ENCODE measurements at places on chromosomes 12 and 14.

GRCh38 chr14:73712540-73713180 is 1.5 kb downstream of the PNMA1 start:
- no peak for DNase-seq

DNA sequence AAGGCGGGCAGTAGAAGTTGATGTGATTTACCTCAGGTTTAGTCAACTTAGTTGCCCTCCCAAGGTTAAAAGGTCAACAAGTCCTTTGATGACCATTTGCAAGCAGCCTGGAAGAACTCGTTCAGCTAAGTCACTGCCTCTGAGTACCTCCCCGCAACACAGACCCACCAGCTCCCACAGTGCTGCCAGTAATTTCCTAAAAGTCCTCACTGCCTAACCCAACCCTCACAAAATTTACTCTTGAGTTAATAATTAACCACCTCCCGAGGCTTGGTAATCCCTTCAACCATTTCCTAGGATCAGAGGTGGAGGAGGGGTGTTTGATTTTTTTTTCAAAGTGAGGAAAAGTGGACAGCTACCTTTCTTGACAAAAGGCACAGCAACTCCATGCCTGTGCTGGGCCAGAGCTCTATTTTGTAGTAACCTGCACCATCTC is 55.8 kb downstream of the MAP3K9 start:
- no peak for DNase-seq

GRCh38 chr14:47150267-47150666 is 498.7 kb upstream of the RPL10L start:
- DNase-seq, result no peak

GRCh38 chr12:87812681-87813080 is 216.5 kb downstream of the C12orf50 start:
- DNase-seq, result no peak

DNA sequence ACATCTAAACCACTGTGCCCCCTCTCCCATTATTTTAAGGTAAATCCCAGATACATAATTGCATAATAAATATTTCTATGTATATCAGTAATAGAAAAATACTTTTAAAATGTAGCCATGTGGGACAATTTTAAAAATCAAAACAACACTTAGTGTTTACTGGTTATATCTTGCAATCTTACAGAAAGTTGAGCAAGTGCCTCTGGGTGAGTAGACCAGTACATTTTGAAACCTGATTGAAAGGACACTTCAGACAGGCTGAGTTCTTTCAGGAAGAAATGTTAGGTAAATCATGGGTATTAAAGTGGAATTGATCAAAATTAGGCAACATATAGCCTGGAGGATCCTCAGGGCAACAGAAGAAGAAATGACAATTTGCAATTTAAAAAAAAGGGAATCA is 7.2 kb downstream of the SLC38A4 start:
- no peak for DNase-seq

DNA sequence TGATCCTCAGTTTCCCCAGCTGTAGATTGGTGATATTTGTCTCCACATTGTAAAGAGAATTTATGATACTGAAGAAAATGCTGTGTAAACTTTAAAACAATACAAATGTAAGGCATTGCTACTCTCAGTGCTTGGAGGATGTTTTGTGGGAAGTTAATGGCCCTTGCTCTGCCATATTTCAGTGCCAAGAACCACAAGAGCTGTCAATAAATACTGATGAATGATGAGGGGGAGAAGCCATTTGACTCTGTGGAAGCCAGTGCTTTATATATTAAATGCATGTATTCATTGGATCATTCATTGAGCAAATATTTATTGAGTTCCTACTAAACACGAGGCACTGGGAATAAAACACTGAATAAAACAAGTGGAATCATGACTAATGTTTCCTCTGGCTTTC is 30.8 kb downstream of the CACNA1C start:
- no peak for DNase-seq

- no peak for DNase-seq
Measured at GRCh38 chr12:80531646-80532045, 87.6 kb downstream of the PTPRQ start.

DNA sequence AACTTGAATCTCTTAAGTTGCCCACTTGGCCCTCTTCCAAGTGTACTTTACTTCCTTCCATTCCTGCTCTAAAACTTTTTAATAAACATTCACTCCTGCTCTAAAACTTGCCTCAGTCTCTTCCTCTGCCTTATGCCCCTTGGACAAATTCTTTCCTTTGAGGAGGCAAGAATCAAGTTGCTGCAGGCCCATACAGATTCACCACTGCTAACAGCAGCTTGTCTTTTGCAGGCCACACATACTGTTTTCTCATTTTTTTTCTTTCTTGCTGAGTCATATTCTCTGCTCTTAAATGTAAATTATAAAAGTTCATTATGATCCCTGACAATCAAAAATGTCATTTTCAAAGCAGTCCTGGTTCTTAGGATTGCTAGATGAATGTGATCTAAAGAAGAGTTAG is 1820.8 kb upstream of the FLRT2 start:
- no peak for DNase-seq

GRCh38 chr12:28172434-28173030 is 17.7 kb upstream of the CCDC91 start:
- no peak for DNase-seq

- DNase-seq, result no peak
Measured at GRCh38 chr14:89654998-89655397, 238.0 kb upstream of the FOXN3 start.

DNA sequence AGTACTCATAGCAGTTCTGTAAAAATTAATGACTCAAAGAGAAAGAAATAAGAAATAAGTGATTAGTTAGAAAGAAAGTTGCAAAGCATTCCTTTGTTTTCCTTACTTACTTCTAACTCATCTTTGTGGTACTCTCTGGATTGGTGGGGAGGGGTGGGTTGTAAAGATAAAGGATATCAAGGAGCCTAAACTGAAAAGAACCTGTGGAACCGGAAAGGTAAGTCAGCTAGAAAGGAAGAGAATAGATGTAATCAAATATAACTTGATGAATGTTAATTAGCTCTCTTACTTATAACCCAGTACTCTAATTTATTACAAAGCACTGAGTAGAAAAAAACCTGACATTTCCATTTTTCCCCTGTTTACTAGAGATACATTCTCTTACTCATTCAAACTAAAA is 37.5 kb upstream of the KRR1 start:
- no peak for DNase-seq

DNA sequence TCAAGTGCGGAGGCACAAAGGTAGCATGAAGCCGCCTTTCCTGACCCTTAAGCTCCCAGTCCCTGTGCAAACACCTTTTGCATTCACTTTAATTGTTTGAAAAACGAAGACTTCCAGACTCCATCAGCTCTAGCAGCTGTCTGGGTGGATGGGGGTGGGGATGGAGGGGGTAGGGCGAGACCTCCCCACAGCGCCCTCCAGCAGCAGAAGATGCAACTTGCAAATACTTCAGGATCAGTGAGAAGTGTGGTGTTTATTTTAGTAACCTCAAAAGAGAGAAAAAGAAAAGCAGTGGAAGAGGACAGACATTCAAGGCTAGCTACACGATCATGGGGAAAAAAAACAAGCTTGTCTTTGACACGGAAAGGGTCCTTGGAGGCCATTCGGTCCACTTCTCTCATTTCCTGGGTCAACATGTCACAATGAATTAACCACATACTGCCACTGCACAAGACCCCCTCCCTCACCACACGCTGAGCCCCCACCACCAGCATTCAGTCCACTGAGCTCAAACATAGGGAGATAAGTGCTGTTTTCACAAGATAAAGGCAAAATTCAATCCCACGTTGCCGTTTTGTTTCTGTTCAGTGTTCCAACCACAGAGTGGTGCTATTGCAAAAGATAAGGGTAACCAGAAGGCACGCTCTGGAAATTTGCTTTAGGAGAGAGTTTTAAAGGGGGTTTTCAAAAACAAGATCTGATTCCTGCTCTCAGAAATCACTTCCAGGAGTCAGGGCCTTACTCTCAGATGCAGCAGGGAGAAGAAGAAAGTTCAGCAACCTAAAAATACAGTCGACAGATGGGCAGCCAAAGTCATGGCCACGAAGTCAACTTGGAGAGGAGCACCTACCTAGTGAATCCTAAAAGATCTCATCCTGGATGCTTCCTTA is 3.3 kb upstream of the NTF3 start:
- no peak for DNase-seq

DNA sequence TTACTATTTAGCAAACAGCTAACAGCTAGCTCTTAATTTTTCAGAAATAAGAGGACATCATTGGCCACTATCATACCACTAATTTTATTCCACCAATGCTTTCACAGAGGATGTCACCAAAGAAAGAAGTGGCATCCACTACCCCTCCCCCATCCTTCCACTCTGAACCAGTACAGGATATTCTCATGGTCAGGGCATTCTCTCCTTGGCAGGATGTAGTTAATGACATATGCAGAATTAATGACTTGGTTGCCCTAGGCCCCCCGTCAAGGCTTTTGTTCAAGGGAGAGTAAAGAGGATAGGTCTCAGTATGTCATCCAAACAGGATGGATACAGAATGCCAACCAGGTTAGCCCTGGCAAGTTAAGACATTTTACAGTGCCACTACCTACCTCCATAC is 18.9 kb upstream of the NUP107 start:
- no peak for DNase-seq

DNA sequence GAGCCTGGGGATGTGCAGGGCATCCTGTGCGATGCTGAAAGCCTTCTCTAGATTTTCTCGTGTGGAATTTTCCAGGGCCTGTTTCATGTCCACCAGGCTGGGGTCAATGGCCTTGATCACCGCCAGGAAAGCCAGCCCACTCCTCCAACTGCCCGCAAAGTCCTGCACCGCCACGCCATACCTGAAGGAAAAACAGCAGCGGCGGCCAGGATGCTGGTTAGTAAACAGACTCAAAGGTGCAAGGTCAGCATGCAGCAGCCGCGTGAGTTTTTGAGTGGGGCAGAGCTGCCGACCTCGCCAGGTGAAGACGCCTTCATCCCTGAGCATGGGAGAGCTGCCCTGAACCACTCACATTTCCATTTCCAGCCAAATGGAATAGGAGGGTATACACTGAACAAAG is 53.4 kb upstream of the DICER1 start:
- DNase-seq, result no peak

- DNase-seq, result no peak
Measured at GRCh38 chr14:102738373-102739189, 38.7 kb upstream of the TRAF3 start.

GRCh38 chr12:52964556-52965336 is 15.8 kb downstream of the KRT18 start:
- DNase-seq, result no peak

DNA sequence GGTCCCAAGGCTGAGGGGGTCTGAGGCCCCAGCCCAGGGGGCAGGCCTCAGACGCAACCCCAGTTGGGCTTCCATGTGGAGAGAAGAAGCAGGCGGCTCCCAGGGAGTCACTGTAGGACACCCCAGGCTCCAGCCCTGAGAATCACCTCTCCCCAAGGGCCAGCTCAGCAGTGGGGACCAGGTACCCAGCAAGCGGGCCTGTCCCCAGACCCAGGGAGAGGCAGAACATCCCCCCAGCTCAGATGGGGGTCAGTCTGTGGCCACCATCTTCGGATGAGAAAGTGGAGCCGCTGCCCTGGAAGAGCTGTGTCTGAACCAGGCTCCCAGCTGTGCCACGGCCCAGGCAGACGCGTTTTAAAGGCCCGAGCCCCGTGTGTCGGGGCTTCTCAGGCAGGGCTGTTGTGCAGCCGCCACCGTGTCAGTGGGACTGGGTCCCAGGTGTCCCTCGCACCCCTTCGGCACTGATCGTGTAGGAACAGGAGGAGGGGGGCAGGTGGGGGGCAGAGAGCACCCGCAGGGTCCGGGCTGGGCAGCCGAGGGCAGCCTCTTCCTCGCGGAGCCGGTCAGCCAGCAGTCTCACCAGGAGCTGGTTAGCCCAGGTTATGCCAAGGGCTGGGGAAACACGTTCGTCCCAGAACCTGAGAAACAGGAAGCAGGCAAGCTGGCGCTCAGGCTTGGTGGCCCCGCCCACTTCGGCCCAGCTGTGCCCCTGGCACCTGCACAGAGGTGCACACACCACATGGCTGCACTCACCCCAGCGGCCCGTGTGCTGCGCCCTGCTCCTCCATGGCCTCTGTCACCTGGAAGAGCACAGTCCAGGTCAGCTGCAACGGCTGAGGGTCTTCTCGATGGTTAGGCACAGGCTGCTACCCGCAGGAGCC is 16.6 kb downstream of the XRCC3 start:
- no peak for DNase-seq

DNA sequence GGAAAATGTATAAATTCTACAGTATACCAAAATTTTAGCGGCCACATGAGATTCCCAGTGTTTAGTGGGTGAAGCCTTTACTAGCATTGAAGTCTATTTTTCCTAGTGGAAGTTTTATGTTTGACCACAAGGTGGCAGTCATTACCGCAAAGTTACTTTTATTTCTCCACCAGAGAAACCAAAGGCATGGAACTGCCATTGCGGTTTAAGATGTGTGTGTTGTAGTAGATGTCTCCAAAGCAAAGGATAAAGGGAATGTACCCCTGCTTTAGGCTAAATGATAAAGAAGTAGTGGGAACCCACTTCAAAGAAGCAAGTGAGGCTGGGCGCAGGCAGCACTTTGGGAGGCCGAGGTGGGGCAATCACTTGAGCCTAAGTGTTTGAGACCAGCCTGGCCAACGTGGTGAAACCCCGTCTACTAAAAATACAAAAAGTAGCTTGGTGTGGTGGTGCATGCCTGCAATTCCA is 140.5 kb downstream of the PRKCH start:
- no peak for DNase-seq

DNA sequence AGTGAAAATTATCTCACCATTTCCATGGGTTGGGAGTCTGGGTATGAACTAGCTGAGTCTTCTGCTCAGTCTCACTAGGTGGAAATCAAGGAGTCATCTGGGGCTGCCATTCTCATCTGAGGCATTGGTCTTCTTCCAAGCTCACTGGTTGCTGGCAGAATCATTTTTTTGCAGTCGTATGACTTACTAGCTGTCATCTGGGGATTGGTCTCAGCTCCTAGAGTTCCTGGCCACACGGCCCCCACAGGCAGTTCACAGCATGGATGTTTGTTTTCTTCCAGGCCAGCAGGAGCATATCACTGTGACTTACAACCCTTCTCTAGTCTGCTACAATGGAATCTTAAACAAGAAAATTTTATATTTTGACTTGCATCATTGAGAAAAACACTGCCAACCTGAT is 18.6 kb upstream of the OR10AD1 start:
- DNase-seq, result no peak

DNA sequence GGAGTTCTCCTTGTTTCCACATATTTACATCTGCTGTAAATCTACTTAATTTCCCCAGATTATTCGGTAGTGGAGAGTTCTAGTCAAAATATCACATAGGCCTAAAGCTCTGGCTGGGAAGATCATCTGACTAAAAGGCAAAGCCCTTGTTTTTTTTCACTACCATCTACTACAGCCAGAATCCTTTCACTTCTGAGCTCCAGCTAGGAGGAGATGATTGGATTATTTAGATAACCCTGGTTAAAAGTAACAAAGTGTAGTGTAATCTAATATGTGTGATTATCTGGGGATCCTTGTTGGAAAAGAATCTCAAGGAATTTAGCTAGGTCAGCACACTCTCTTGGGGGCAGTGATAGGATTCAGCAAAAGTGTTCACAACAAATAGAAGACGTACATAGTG is 125.4 kb downstream of the DYRK2 start:
- no peak for DNase-seq

- DNase-seq, result no peak
Measured at GRCh38 chr12:105911966-105912365, 226.8 kb downstream of the NUAK1 start.

GRCh38 chr12:131230340-131231031 is 276.8 kb downstream of the ADGRD1 start:
- DNase-seq, result no peak
